ENCODE measurements at places on chromosomes 2 and 18.

DNA sequence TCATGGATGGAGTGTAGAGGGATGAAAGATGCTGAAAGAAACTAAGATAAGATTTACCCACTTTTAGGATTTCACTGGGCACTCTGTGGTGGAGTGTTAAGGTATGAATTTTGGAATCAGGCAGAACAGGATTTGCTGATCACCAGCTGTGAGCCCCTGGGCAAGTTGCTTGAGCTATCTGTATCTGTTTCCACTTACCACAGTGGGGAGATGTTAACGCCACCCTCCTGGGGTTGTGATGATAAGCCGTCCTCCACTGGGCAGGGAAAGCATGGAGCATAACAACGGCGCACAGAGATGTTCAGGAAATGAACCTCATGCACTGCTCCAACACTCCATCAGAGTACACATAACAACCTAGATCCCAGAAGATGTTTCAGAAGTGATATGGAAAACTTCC is 160.6 kb downstream of the MTCL1 start:
- no peak for DNase-seq

DNA sequence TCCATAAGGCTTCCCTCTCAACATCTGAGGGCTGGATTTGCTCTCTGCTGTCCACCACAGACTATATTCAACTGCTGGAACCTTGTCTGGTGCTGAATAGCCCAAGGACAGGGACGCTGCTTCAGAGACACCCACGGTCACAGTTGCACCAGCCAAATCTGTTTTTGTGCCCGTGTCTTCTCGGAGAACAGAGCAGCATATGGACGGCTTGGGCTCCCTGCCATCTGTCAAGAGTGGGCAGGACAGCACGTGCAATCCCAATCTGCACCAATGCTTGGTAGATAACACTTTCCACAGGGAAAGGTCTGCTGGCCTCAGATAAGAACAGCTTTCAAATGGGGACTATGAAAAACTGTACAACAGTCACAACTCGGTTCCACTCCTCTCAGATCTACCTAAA is 466.1 kb downstream of the TGIF1 start:
- no peak for DNase-seq

GRCh38 chr18:3179430-3180089 is 40.2 kb downstream of the MYOM1 start:
- DNase-seq, result no peak

GRCh38 chr2:178934571-178934970 is 115.4 kb downstream of the CCDC141 start:
- DNase-seq, result no peak

GRCh38 chr18:1090758-1091157 is 186.1 kb downstream of the ADCYAP1 start:
- no peak for DNase-seq

DNA sequence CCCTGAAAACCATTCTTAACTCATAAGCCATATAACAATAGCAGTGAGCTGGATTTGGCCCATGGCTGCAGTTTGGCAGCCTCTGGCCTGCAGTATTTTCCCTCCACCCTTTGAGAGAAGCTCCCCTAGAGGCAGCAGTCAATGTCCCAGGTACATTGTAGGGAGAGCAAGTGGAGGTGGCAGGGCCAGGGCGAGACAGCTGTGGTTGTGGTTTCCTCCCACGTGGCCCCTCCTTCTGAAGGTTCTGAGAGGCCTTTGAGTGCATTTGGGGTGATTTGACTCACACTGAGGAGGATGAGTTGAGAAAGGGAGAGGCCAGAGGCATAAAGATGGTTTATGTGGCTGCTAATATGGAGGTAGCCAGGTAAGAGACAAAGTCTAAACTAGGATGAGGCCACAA is 45.5 kb upstream of the LDAH start:
- peak; percentile 62 for DNase-seq

GRCh38 chr18:28735731-28736130 is 558.8 kb upstream of the CDH2 start:
- DNase-seq, result no peak

GRCh38 chr2:60796573-60797509 is 40.8 kb downstream of the PAPOLG start:
- no peak for DNase-seq

DNA sequence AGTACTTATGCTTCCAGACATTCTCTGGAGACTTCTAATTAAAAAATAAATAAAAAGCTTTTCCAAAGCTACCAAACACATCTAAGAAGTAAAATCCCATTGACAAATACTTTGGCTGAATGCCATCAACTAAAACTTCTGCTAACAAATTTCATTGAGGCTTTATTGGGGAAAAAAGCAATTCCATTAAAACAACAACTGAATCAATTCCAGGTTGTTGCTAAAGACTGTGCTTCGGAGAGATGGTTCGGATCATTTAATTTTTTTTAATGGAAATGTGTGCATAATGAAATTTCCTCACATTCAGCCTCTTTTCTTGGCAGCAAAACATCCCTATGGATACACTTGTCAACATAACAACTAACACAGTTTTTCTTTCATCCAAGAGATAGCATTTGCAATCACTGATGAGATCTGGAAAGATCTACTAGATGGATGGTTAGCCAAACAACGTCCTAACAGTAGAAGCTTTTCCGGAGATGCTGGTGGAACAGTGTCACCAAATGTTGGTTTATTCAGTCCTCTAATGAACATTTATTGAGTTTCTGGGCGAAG is 446.1 kb upstream of the FAM98A start:
- DNase-seq, result no peak

DNA sequence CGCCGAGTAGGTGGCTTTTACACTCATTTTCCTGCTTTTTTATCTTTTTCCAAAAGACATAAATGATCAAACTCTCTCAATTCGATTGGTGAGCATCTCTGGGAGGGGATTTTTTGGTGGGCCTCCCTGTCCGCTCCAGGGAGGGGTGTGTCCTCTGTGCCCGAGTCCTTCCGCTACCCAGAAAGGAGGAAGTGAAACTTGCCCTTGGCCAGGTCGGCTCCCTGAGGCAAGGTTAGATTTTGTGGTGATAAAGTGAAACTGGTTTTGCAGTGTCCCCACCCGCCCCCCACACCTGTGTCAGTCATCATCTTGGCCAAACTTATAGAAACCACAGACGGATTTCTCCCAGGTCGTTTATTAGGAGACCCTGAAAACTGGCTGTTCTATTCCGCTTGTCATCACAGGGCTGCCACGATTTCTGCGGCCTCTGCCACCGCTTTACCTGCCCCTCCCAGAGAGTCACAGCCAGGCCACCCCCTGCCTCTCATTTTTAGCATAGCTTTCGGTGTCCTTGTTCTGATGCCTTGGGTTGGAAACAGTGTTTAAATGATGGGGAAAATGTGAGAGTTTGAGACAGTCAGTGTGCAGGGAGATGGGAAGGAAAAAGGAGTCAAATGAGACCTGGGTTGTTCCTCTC is 93.6 kb downstream of the SH3BP4 start:
- DNase-seq, result no peak

GRCh38 chr18:79924814-79925731 is 26.4 kb downstream of the SLC66A2 start:
- DNase-seq, result peak; percentile 35

DNA sequence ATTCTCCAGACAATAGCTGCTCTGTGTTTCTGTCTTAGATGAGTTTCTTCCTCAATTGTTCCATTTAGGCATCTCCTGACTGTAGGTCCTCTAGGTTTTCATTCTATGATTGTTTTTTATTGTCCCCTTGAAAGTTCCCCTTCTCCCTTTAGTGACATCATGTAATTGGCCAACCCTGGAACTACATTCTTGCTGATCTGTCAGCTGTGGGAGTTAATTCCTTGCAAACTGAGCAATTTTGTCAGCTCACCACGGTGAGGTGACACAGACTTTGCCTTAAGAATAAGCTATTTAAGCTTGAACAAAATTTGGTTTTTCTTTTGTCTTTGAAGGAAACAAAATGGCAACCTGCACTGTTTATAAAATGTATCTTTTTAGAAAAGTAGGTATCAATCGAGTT is 95.9 kb downstream of the TXNL1 start:
- DNase-seq, result no peak

DNA sequence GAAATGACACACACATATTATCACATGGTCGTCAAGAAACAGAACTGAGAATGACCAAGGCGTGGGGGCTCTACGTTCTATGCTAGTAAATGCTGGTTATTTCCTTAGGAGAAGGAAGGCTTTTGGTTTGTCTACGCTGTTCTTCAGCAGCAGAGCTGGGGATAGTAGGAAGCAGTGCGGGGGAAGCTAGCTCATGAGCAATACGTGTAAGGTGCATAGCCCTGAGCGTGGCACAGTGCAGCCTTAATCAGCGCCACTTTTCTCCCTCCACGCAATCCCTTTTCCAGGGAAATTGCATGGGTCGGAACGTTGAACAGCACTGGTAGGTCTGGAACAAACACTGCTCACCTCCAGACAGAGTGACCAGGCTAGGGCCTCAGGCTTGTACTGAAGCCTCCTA is 199.6 kb upstream of the FBXO11 start:
- DNase-seq, result no peak

DNA sequence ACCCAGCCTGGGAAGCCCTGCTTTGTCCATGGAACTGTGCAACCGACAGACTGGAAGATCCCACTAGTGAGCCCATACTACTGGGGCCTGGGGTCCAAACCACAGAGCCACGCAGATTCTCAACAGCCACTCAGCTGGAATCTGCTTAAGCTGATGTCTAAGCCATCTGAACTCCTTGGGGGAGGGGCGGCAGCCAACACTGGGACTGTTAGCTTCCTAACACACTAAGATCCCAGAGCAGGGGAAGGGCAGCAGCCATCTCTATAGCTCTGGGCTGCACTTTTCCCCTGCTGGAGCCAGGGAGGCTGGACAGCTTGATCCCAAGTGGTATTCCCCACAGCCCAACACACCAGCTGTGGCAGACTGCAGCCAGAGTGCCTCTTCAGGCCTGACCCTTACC is 118.3 kb downstream of the RPRM start:
- no peak for DNase-seq

DNA sequence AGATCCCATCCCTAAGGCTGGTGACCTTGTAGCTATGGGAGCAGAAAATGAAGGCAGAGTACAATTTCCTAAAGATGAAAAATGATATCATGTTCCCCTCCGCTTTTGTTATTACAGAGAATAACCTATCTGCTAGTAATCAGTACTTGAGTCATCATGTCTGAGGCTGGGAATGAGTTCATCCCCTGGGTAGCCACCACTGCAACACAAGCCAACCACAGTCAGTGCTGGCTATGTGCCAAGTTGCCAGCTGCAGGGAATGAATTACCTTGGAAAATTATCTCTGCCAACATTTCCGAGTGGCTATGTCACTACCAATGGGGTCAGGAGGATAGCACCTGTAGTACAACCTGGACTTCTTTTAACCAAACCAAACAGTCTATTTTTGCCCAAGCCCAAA is 1094.7 kb upstream of the DDX18 start:
- DNase-seq, result no peak

DNA sequence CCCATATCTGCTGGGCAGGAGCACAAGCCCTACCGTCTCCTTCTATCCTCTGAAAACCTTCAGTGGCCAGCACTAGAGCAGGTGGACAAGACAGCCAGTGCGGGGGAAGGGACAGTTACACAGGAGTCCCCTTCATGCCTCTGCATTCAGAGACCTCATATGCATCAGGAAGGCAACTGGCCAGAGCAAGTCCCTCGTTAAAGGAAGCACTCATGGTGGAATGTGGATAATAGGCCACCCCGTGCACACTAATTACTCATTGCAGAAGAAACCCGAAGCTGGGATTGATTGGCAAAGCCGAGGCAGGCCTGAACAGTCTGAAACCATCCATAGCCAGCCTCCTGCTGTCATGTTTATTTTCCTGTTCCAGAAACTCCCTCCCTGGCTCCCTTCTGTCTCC is 11.2 kb downstream of the KIAA2012 start:
- DNase-seq, result no peak

DNA sequence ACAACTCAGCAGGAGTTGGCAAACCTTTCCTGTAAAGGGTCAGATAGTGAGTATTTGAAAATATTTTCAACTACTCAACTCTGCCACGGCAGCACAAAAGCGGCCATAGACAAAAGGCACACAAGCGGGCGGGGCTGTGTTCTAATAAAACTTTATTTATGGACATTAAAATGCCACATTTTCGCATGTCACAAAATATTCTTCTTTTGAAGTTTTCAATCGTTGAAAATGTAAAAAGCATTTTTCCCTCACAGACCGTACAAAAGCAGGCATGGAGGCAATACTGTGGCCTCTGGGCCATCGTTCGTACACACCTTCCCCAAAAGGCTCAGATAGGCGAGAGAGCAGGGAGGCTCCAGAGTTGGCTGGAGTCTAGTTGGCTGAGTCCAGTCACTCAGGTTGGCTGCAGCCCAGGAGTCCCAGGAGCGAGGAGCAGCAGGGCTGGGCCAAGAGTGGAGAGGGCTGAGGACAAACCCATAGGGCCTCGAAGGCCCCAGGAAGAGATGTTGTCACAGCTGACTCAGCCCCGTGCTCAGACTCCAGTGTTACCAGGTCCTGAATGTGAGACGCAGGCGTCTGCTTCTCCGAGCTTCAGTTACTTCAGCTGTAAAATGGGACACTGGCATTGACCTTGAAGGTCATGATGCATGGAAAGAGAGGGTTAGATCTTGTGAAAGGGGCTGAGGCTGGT is 42.5 kb downstream of the SDC1 start:
- DNase-seq, result no peak

GRCh38 chr2:46171996-46172546 is 125.1 kb upstream of the EPAS1 start:
- no peak for DNase-seq

DNA sequence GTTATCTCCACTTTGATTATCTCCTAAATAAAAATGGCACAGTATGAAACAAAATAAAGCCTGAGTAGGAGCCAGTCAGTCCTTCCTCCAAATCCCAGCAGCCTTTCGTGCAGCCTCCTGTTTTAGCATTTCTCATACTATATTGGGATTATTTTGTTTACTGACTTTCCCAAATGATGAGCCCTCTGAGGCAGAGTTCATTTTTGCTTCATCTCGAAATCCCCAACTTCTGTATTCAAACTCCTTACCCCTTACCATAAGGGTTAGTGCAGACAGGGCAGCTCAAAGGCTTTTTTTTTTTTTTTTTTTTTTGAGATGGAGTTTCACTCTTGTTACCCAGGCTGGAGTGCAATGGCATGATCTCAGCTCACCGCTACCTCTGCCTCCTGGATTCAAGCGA is 113.3 kb upstream of the FOSL2 start:
- no peak for DNase-seq

DNA sequence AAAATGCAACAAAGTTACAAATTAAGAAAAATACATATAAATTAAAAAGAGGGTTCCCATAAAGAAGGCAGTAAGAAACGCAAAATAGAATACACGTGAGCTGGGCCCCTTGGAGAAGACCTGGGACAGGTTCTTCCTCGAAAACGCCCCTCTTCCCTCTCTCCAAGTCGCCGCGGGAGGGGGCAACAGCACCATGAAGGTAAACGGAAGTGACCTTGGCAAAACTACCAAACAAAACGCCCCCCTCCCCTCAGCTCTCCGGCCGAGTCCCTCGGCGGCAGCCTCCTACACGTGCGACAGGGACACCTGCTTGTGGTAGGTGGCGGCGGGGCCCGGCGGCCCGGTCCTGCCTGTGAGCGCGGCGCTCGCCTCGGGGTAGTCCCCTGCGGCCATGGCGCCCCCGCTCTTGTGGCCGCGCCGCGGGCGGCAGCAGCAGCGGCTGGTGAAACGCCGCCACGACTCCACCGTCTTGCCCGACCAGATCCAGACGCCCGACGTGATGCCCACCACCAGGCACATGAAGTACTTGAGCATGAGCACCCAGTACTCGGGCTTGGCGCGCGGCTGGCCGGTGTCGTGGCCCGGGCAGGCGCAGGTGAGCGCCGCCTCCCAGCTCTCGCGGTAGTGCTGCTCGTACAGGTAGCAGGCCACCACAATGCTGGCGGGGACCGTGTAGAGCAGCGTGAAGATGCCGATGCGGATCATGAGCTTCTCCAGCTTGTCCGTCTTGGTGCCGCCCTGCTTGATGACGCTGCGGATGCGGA is 2.8 kb downstream of the FZD5 start:
- DNase-seq, result no peak
